ENCODE measurements at places on chromosomes 3 and 15.

- no peak for DNase-seq
Measured at GRCh38 chr3:6844723-6845122, 16.2 kb upstream of the GRM7 start.

DNA sequence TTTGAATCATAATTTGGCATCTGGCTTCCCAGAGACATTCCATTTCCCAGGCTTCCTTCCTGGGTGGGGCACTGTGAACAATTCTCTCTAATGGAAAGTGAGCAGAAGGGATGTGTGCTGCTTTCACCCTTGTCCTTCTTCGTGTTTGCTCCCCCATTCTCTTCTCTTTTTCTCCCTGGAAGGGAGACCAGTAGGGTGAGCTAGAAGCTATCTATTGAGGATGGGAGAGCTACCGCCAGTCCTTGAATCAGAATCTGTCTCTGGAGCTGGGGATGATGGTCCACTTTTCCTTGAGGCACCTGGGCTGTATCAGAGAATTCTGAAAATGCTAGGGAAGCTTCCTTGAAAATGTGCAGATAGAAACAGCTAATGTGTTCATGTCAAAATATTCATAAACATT, 453.9 kb downstream of the WDR72 start:
- no peak for DNase-seq

GRCh38 chr15:59251001-59251845, 44.6 kb downstream of the LDHAL6B start:
- DNase-seq: no peak

GRCh38 chr3:188407158-188407880, 253.4 kb downstream of the LPP start:
- no peak for DNase-seq
